ENCODE measurements at places on chromosomes 4 and X.

GRCh38 chr4:151530783-151531182 is 121.8 kb downstream of the FHIP1A start:
- DNase-seq = no peak

GRCh38 chr4:66575008-66575696 is 904.9 kb upstream of the EPHA5 start:
- DNase-seq = no peak

GRCh38 chr4:107497054-107497453 is 223.0 kb downstream of the PAPSS1 start:
- DNase-seq = no peak

GRCh38 chr4:147139455-147140198 is 194.0 kb upstream of the TTC29 start:
- no peak for DNase-seq

- DNase-seq = no peak
These were observed 146.2 kb upstream of the HHIP start for GRCh38 chr4:144499777-144500176.

DNA sequence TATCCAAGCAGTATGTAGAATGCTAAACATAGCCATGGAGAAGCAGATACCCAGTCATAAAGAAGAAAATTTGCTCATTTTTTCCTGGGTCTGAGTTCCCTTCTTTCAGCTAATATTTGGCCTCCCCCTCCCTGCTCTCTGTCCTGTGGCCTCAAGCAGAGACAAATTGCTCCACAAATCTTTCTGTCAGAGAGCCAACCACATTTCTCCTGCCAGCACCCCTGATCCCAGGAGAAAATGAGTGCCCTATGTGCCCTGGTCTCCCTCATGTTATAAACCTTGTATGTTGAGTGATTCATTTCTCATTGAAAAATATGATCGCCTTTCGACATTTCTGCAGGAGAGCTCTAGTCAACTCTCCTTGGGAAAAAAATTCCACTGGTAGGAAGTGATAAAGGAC is 82.0 kb downstream of the TMEM156 start:
- DNase-seq = no peak

DNA sequence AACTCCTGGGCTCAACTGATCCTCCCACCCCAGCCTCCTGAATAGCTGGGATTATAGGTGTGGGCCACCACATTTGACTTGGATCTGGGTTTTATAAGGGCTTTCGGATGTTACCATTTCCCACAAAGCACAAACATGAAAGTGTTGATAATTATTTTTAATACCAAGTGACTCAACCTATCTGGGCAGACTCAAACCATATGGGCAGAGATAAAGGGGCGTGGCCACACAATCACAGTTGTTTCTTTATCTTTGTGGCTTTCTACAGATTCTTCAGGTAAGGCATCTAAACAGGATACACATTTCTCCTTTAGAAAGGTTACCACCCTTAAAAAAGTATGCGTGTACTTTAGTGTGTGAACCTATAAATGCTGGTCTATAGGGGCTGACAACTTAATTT is 122.5 kb downstream of the ZNF827 start:
- no peak for DNase-seq

GRCh38 chr4:56737666-56738065 is 56.6 kb upstream of the HOPX start:
- no peak for DNase-seq

- DNase-seq = no peak
These were observed 40.0 kb downstream of the HHIP start for GRCh38 chr4:144685911-144686310.

DNA sequence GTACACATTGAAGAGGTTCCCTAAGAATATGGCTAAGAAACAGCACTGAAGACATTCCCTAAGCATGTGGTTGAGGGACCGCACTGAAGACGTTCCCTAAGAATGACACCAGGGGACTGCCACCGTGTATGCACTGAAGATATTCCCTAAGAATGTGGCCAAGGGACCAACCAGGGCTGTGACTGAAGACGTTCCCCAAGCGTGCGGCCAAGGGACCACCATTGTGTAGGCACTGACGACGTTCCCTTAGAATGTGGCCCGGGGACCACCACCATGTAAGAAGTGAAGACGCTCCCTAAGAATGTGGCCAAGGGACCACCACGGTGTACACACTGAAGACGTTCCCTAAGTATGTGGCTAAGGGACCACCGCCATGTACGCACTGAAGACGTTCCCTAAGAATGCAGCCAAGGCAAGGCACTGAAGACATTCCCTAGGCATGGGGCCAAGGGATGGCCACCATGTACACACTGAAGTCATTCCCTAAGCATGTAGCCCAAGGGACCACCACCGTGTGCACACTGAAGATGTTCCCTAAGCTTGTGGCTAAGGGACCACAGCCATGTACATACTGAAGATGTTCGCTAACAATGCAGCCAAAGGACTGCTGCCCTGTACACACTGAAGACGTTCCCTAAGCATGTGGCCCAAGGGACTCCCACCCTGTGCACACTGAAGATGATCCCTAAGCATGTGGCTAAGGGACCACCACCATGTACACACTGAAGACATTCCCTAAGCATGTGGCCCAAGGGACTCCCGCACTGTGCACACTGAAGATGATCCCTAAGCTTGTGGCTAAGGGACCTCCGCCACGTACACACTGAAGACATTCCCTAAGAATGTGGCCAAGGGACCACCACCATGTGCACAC is 22.0 kb downstream of the DHRSX start:
- no peak for DNase-seq

DNA sequence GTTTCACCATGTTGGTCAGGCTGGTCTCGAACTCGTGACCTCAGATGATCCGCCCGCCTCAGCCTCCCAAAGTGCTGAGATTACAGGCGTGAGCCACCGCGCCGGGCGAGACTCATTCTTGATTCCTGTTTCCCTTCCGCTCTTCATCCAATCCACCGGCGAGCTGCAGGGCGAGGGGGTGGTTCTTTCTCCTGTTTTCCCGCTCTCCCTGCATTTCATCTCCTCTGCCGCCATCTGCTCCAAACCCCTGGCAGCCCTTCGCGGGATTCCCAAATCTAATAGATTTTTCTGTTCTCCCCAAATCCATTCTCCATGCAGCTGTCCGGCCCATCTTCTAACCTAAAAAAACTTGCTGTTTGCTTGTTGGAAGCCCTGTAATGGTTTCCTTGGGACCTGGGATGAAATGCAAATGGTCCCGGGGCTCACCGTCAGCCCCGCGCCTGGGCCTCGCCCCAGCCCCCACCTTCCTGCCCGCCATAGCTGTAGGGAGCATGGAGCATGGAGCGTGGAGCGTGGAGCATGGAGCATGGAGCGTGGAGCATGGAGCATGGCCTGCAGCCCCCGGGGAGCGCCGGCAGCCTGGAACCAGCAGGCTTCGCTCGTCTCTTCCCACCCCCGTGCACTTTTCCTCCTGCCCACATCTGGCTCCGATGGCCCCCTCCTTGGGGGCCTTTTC is 1.1 kb downstream of the ZFP42 start:
- DNase-seq = no peak

- no peak for DNase-seq
These were observed 10.7 kb upstream of the RBMXL3 start for GRCh38 chrX:115178473-115178872.

GRCh38 chrX:78650906-78651437 is 8.2 kb downstream of the RTL3 start:
- DNase-seq = no peak

- peak; percentile 72 for DNase-seq
These were observed at the start of gene SPIN3 for GRCh38 chrX:56995271-56995994. TSS of gene SPIN3 (minus strand) at chrX:56995541. CDS start at chrX:56994947, 594 bp downstream.

Data from suppressor macrophage (primary cell).